ENCODE measurements at places on chromosomes 6 and 20.

- DNase-seq, result peak; percentile 49
These were observed 4.2 kb upstream of the EPHA7 start for GRCh38 chr6:93423542-93423941.

GRCh38 chr20:34165018-34165619, 53.1 kb upstream of the EIF2S2 start:
- DNase-seq, result no peak

DNA sequence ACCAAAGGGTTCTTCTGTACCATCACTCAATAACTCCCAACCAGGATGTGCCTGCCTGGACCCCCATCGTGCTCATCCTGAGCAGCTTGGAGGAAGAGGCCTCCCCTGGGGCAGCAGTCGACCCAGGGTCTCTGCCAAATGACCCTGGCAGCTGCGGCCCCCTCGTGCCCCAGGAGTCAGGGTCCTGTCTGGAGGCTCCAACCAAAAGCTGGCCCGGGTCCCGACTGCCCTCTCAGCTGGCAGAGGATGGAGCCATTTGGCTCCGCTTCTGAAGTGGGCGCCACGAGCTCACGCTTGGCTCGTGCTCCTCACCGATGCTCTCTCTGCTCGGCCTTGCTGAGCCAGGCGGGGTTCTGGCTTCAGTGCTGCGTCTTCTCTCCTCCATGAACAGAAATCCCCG, 56.8 kb downstream of the TFAP2C start:
- DNase-seq, result no peak

- no peak for DNase-seq
These were observed 43.3 kb upstream of the CLIC5 start for GRCh38 chr6:46058951-46059350.

- DNase-seq, result no peak
These were observed 262.7 kb upstream of the BMP2 start for GRCh38 chr20:6504826-6505225.

DNA sequence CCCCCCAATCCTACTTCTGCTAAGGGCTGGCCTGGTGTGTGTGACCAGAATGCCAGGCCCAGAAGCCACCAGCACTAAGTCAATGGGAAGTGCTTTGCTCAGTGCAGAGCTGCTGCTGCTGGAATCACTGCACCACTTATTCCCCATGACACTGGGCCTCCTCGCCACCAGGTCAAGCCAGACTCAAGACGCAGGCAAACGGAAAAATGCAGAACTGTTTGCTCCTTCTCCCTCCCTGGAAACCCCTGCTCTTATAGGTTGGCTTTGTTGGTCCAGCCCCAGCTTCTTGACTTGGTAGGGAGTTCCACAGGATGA, 121.9 kb downstream of the PHACTR3 start:
- no peak for DNase-seq

DNA sequence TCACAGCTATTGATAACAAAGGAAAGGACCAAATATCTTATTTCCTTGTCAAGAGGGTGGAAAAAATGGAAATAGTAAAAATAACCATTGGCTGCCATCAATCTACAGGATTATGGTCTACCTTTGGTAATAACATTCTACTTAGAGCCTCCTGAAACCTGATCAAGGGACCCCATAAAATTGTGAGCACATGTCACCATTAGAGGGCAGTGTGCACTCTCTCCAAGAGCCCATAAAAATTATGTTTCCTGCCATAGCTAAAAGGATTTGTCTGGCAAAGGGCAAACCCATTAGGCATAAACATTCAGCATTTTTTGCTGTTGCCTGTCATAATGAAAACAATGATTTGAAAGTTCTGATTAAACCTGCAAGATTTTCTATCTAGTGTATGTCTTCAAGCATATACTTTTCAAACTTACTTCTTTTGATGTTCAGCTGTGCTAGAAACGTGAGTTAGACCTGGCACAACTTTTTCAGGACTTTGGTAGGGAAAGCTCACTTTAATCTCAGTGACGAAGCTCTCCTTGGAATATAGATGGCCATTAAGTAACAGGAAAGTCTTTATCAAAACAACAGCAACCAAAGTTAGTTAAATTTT, 120.7 kb upstream of the ZFP64 start:
- DNase-seq, result peak; percentile 54

GRCh38 chr6:18530201-18530600, 143.1 kb downstream of the RNF144B start:
- no peak for DNase-seq

DNA sequence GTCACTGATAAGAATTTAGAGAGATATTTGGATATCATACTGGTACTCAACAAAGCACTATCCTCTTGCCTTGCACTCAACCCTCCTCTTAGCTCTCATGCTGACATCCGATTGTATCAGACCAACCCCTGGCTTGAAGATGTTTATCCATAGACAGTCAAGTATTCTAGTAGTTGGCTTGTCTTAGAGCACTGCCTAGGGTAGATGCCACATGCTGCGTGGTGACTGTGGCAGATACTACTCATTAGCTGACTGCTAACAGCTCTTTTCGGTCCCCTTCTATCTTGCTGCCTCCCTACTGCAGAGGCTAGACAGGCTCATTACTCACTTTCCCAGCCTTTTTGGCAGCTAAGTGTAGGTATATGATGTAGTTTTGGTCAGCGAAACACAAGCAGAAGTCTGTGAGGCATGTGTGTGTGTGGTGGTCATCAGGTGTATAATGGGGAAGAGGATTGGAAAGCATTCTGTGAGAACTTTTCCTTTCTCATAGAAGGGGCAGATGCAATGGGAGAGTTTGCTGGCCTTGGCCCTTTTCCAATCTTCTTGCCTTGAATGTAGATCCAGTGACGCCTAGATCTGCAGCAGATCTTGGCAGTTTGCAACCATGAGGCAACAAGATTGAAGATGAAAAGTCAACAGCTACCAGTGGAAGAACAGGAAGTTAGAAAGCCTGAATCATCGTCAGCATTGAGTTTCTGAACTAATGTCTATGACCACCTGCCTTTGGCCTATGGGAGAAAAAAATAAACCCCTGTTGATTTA, 4.4 kb upstream of the IFNGR1 start:
- peak; percentile 50 for DNase-seq

GRCh38 chr6:146883640-146884531, 285.1 kb downstream of the ADGB start:
- no peak for DNase-seq

DNA sequence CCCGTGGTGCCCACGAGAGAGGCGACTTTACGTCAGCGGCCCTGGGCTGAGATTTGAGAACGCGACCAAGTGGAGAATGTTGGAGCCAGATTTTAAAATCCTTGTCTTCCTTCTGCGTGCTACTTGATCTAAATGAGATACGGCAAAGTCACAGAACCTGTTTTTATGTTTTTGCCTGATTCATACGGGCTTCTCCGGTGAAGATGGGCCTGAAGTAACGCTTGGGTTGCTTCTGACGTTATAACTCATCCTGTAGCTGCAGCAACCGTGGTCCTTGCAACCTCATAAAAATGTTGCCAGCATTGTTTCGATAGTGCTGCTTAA, 462 bp upstream of the SLC35B3 start:
- DNase-seq, result no peak

- no peak for DNase-seq
These were observed 17.5 kb upstream of the MOCS1 start for GRCh38 chr6:39951716-39952115.

Measured in hematopoietic multipotent progenitor cell treated with erythropoietin and hydrocortisone succinate and interleukin-3 and kit ligand, for 8 days (in vitro differentiated cells).